ACHN (cell line): ENCODE measurements at places on chromosomes 3 and 15.

DNA sequence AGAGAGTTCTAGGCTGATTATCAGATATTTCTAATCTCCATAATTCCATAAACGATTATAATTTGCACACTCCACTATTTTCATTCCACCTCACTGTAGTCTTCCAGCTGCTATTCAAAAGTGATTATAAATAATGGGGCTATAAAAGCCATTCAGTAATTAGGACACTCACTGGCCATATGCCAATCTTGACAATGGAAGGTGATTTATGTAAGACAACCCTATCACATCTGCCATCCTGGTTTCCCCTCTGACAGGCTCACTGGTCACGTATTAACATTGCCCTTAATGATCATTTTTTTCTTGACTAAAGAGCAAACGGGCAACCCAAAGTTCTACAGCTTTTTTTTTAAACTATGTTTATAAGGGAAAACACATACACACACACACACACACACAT lies 402.4 kb downstream of the MAGI1 start:
- no peak for DNase-seq

DNA sequence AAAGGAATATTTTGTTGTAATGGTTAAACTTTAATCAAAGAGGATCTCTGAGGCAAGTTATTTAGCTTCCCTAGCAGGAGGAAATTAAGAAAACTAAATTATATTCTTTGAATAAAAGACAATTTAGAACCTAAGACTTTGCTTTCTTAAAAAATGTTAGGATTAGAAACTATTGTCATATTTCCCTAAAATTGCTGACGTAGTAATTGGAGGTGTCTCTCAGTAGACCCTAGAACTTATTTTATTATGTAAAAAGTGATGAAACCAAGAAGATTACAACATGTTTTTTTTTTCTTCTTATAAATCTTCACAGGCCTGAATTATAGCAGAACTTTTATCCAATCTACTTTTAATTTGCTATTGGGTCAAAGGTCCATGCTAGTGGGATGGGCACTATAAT lies 363.3 kb upstream of the THRB start:
- no peak for DNase-seq

DNA sequence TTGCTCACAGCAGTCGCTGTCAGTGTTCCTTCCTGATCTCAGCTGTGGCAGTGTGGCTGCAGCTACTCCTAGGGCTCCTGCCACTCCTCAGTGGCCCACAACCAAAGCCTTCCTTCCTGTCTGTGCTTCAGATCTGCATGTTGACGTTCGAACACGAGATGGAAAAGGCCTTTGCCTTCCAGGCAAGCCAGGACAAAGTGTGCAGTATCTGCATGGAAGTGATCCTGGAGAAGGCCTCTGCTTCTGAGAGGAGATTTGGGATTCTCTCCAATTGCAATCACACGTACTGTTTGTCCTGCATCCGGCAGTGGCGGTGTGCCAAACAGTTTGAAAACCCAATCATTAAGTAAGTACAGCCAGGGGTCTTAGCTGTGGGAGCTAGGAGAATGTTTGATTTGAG lies 17.8 kb downstream of the MKRN2 start:
- no peak for DNase-seq

- DNase-seq = no peak
Measured at GRCh38 chr3:47865192-47865591, 62.3 kb downstream of the DHX30 start.

GRCh38 chr3:51958603-51959521 lies 3.7 kb downstream of the GPR62 start:
- no peak for DNase-seq

DNA sequence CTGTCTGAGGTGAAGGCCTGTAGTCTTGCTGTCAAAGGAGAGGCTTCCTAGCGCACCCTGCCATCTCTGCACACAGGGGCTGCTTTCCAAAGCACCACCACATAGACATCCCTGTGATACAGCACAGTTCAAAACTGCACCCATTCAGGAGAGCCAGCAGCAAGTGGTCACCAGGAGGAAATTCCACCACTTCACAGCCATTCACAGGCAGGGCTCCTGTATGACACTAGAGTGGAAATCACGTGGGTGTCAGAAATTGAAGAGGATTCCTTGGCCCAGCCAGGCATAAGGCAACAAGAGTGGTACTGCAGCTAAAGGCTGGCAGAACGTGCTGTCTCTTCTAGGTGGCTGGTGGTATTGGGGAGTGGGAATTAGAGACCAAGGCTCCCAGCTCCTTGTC lies 102.8 kb downstream of the RFTN1 start:
- no peak for DNase-seq

- no peak for DNase-seq
Measured at GRCh38 chr3:183991403-183991802, 26.3 kb downstream of the ABCC5 start.
